ENCODE measurements at places on chromosomes 4 and X.

- no peak for DNase-seq
These were observed 349.9 kb downstream of the FSTL5 start for GRCh38 chr4:161813889-161814288.

- DNase-seq: no peak
These were observed 3.2 kb downstream of the SPRY1 start for GRCh38 chr4:123399627-123400358.

GRCh38 chr4:14131335-14131734 lies 503.8 kb upstream of the BOD1L1 start:
- no peak for DNase-seq

GRCh38 chr4:52643785-52644244 lies 15.3 kb downstream of the USP46 start:
- DNase-seq: no peak

GRCh38 chr4:126144543-126145237 lies 829.9 kb downstream of the FAT4 start:
- no peak for DNase-seq

GRCh38 chrX:106726485-106727437 lies at the start of gene RNF128:
TSS of gene RNF128 (plus strand) at chrX:106726701. CDS start at chrX:106726914, 213 bp downstream.
- DNase-seq: peak; percentile 41
